Thoracic aorta (tissue), 2 donors: ENCODE measurements at places on chromosomes 5 and 9. TPM values are rescaled to one million over a fixed set of nuclear protein-coding genes. Genes with fewer than 3 reads are reported as not detected.
A peak's percentile ranks its signal among the peaks of the same experiment; 100 is the strongest.

DNA sequence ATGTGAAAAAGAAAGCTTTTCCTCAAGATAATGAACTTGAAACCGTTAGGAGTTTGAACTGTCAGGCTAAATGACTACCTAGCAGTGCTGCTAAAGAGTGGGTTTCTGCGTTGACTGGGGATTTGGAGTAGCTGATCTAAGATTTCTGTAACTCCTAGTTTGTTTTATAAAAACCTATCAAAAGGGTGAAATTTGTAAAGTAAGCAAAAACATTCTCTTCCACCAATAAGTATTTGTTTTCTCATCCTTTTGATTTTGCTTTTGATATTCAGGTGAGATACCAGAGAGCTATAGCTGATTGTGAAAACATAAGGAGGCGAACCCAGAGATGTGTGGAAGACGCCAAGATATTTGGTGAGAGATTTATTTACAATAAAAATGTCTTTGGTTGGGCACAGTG, 4.1 kb downstream of the GRPEL2 start:
- H3K4me3 ChIP-seq = no peak overlapping the region
- H3K27ac ChIP-seq = no peak overlapping the region

DNA sequence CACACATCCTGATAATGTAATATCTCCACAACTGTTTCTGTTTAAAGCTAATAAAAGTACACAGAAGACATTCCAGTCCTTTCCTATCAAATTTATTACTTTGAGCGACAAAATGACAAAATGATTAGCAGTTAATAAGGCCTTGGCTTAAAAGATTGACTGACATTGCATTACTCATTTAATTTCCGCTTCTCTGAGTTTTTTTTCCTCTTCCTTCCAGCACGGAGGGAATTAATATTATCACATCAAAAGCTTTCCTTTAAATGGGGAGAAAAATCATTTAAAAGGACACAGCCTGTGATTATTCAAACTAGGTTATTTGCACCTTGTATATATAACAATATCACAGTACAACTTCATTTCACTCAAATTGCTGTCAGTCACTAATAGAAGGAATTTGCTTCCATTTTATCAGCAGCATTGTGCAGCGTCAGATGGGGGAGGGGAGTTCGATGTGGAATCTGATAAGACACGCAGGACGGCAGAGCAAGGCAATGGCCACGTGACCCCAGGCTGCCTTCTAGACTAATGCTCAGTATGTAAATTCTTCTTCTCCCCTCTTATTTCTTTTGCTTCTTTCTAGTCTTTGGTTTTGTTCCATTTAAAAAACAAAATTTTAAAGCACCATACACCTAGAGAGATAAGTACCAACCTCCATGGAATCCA, 400.5 kb downstream of the IRX1 start:
- H3K27me3 ChIP-seq = no peaks in the 10 kb centered on the region
- no peak for DNase-seq
- H3K4me1 ChIP-seq = peaks cover 21% of the 10 kb centered on the region
- H3K36me3 ChIP-seq = no peaks in the 10 kb centered on the region
- H3K27ac ChIP-seq = no peak overlapping the region
- H3K4me3 ChIP-seq = no peak overlapping the region

DNA sequence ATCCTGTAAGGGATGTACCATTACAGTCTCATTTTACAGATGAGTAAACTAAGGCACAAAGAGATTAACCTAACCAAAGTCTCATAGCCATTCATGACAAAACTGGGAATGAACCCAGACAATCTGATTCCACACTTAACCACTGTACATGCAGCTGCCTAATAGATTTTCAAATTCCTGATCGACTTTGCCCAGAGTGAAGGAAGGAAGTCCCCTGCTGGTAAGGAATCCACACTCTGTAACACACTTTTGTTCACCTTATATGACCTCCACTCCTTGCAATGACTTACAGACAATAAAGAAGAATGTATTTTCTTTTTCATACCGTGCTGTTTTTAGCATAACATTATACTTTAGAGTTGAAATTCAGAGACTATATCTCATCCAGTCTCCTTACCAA, 31.3 kb upstream of the PLPP6 start:
- DNase-seq = no peak
- no peaks in the 10 kb centered on the region for H3K36me3 ChIP-seq
- H3K4me1 ChIP-seq = no peaks in the 10 kb centered on the region
- H3K27ac ChIP-seq = no peak overlapping the region

Gene PCBD2
- 10.4 TPM for total RNA-seq

- no peak overlapping the region for H3K4me3 ChIP-seq
- DNase-seq = no peak
- H3K27me3 ChIP-seq = no peaks in the 10 kb centered on the region
- no peaks in the 10 kb centered on the region for H3K36me3 ChIP-seq
Observed at GRCh38 chr5:16411741-16412455, 53.7 kb downstream of the ZNF622 start.

DNA sequence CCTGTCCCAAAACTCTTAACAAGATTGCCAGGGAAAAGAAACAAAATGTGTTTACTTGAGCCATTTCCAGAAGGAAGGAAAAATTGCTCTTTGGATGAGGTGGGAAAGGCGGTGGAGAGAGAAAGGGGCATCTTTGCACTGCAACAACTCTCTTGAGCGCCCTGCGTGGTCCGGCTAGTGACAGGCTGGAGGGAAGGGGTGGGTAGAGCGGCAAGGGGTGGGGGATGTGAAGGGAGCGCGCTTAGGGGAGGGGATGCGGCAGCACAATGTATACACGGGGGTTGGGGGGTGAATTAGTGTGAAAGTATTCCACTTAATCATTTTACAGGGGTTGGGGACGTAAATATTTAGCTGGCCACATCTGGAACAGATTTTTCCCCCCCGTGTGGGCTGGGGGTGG, 1.3 kb downstream of the FGF10 start:
- DNase-seq = no peak
- H3K36me3 ChIP-seq = no peaks in the 10 kb centered on the region
- no peak overlapping the region for H3K27ac ChIP-seq
- H3K4me3 ChIP-seq = peak overlapping the region; percentile 78
- no peaks in the 10 kb centered on the region for H3K27me3 ChIP-seq
- H3K4me1 ChIP-seq = peaks cover 5% of the 10 kb centered on the region

DNA sequence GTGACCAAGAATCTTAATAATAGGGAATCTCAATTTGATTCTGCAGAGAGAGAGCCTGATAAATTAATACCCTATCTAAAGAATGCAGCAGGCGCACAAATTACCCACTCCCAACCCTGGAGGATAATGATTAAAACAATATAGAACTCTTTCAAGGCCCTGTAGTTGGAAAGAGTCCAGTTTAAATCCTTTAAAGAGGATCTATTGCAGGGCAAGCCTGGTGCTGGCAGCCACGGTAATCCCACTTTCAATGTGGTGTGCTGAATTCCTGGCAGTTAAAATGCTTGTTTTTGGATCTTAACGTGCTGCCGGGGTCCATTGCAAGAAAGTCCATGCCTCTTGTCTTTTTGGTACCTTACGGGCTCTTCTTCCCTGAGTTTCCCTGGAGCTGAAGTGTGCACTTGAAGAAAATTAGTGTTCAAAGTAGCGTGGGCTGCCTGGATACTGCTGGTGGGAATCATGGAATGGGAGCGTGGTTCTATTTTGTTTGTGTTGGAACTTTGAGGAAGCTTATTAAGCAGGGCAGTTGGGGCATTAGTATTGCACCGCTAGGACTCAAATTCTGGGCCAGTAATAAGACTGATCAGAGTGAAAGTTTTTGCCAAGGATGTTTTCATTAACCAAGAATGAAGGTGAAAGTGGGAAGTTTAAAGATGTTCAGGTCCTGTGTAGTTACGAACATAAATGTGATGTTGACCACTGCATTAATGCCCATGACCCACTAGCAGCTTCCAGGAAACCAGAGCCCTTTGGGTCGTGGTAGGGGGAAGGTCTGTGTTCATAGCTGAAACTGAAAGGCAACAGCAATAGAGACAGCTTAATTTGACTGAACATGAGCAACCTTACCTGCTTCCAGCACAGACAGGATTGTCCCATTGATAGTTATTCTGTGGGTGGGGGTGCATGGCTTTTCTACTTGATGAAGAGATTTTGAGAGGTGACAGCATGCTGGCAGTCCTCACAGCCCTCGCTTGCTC, 20.8 kb downstream of the MARCHF6 start:
- DNase-seq = no peak
- H3K36me3 ChIP-seq = no peaks in the 10 kb centered on the region
- no peak overlapping the region for H3K27ac ChIP-seq
- peaks cover 32% of the 10 kb centered on the region for H3K4me1 ChIP-seq

DNA sequence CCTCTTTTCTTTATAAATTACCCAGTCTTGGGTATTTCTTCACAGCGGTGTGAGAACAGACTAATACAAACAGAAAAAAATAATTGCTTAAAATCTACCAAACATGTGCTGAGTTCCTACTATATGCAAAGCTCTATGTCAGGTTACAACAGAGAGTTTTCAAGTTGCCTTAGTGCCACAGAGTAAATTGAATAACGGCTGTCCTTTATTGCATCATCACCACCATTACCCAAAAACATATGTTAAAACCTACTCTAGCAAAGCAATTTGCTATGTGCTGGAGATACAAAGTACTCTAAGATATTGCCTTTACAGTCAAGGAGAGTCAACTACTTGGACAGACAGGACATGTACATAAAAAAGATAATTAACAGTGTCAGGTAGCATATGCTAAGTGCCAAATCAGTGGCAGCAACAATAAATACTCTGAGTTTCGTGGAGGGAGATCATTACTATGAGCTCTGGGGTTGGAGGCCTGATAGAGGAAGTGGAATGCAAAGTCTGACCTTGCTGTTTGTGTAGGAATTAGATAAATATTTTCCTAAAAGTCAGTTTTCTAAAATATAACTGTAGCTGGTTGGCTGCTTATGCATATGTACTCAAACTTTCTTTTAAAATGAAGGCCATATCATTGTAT, 1058.7 kb upstream of the WWC1 start:
- H3K4me1 ChIP-seq = peaks cover 9% of the 10 kb centered on the region
- H3K27ac ChIP-seq = no peak overlapping the region
- no peak overlapping the region for H3K4me3 ChIP-seq
- H3K27me3 ChIP-seq = no peaks in the 10 kb centered on the region
- DNase-seq = no peak
- no peaks in the 10 kb centered on the region for H3K36me3 ChIP-seq

Gene IL13
- not detected for total RNA-seq

Gene COL23A1
- total RNA-seq = 2.5 TPM

- H3K27ac ChIP-seq = no peak overlapping the region
- H3K4me1 ChIP-seq = no peaks in the 10 kb centered on the region
- no peak overlapping the region for H3K4me3 ChIP-seq
Observed at GRCh38 chr9:136508729-136509500, 26.1 kb upstream of the SEC16A start.

Gene GNA14
- total RNA-seq = 8.4 TPM

GRCh38 chr5:172920447-172920849, 38.8 kb upstream of the RPL26L1 start:
- H3K4me1 ChIP-seq = peaks cover 5% of the 10 kb centered on the region
- peak; percentile 69 for DNase-seq
- peak overlapping the region; percentile 91 for H3K27ac ChIP-seq
- no peak overlapping the region for H3K4me3 ChIP-seq
- peaks cover 14% of the 10 kb centered on the region for H3K36me3 ChIP-seq
- H3K27me3 ChIP-seq = no peaks in the 10 kb centered on the region

Gene GHR
- 6.4 TPM for total RNA-seq

GRCh38 chr9:76341616-76342015, 52.6 kb downstream of the RFK start:
- H3K27me3 ChIP-seq = no peaks in the 10 kb centered on the region
- no peak overlapping the region for H3K27ac ChIP-seq
- no peak overlapping the region for H3K4me3 ChIP-seq

Gene ANKRD20A1
- total RNA-seq = 1.4 TPM

Gene FAM53C
- 24.9 TPM for total RNA-seq

- no peak overlapping the region for H3K27ac ChIP-seq
- H3K27me3 ChIP-seq = no peaks in the 10 kb centered on the region
- H3K4me1 ChIP-seq = peaks cover 37% of the 10 kb centered on the region
- DNase-seq = no peak
Observed at GRCh38 chr5:139634541-139634940, 13.6 kb upstream of the CXXC5 start.

GRCh38 chr9:91734371-91734981, 215.6 kb downstream of the ROR2 start:
- H3K4me3 ChIP-seq = no peak overlapping the region
- no peaks in the 10 kb centered on the region for H3K27me3 ChIP-seq
- no peaks in the 10 kb centered on the region for H3K36me3 ChIP-seq
